Caki2 (cell line): ENCODE measurements at places on chromosomes 2 and 18. TPM values are rescaled to one million over a fixed set of nuclear protein-coding genes. Genes with fewer than 3 reads are reported as not detected.

The SCN2A gene
- total RNA-seq, result 0.14 TPM in 1 of 2 replicates, not detected in the other

DNA sequence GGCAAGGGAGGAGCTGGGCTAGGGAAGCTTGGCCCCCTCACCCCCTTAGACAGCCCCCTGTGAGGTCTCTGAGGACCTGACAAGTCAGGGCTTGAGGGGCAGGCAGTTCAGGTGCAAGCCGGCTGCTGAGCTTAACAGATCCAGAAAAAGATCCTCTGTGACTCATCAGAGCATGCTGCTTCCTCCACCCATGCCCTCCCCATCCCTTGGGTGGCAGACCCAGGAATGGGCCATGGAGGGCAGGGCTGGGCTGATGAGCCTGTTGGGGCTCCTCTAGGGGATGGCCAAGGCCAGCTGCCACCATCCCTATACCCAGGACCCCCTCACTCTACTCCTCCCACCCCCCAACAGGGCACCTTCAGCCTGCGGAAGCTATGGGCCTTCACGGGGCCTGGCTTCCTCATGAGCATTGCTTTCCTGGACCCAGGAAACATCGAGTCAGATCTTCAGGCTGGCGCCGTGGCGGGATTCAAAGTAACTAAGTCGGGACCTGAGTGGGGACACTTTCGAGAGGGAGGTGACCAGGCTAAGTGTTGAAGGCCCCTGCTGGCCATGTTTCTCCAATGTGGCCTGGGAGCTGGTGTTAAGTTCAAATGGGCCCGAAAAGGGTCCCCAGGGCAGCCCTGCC, 1.9 kb downstream of the SLC11A1 start:
- no peak for DNase-seq

DNA sequence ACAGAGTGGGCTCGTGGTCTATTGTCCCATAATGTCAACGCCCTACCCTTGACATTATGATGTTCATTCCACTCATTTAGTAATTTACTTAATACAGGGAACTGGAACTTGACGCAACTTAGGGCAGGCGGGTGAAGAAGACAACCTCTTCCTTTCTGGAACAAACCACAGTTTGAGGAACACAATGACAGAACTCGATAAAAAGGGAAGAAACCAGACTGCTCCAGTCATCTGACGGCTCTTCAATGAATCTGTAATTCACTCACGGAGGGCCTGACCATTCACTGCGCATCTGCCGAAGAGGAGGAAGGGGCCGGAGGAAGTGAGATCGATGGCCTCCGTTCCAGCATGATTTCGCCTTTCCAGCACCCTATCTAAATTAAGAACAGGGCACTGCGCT, 83.2 kb downstream of the BCL2 start:
- no peak for DNase-seq

- DNase-seq, result no peak
Measured at GRCh38 chr18:63168287-63168686, 151.3 kb downstream of the BCL2 start.

- peak; percentile 8 for DNase-seq
Measured at GRCh38 chr2:110748489-110748867, 16.1 kb downstream of the ACOXL start.

DNA sequence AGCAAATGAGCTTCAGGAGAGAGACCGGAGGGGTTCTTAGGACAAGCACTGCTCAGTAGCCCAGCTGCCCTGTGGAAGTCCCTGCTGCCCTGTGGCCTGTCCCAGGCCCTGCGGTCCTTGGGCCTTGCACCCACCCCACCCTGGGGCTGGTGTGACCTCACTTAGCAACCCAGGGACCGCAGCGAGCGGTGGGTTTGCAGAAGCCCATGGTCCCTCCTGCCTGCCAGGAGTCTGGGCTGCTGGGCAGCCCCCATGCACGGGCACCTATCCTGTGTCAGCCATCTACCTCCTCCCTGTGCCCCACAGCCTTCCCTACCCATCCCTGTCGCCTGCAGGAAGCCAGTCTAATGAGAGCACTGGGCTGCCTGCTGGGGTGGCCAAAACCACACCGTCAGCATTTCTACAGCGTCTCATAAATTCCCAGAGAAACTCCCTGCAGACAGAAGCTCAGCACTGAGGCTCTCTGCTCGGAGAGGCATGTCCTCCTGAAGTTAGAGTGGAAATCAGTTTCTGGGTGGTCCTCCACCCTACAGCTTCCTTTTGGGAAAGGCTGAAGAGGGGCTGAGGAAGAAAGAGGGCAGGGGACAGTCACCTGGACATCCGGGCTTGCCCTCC, 231.1 kb upstream of the HS6ST1 start:
- DNase-seq, result no peak

The ERFE gene
- total RNA-seq, result 39.5 and 53.4 TPM in 2 replicates

The TTC39C gene
- total RNA-seq, result 2.7 and 9.8 TPM in 2 replicates

DNA sequence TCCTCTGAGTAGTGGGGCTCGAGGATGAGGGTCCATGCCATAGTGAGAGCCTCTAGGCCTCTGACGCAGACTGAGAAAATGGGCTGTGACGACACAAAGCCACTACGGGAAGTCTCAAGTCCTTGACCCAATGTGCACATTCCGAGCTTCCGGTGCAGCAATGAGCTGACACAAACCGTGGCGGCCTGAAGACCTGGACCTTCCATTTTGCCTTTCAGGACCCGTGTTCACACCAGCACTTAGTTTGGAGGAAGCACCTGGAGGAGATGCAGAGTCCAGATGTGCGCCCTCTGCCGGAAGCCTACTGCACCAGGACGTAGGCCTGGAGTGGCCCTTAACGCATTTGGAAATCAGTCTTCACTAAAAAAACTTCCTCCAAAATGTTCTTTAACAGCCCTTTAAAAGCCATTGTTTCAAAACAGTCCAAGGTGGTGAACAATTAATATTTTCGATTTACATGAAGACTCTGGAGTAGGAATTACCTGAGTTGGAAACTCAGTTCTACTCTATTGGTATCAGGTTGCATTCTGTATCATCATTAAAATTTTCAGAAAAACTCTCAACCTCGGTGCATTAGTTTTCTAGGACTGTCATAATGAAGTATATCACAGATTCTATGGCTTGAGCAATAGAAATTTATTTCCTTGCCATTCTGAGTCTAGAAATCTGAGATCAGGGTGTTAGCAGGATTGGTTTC, 33.9 kb downstream of the BMP10 start:
- no peak for DNase-seq

DNA sequence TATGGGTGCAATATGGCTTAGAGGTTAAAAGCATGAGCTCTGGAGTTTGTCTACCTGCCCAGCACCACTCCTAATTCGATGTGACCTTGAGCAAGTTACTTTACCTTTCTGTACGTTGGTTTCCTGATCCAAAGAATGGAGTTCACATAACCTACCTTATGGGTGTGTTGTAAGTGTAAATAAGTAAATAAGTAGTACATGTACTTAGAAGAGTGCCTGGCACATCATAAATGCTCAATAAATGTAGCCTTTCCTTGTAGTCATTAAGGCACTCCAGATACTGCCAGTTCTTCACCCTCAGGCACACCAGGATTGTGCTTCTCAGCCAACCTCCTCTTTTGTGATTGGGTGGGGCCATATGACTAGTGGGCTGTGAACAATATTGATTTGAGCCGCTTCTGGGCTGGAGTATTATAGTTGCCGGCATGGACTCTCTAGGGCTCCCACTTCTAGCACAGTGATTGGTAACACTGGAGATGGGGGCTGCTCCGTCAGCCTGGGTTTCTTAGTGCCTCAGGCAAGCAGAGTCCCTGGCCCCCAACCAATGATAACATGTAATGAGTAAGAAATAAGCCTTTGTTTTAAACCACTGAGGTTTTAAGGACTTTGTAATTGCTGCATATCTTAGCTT, 101.7 kb upstream of the NOSTRIN start:
- DNase-seq, result no peak

GRCh38 chr2:217909156-217909820, 93.5 kb downstream of the TNS1 start:
- no peak for DNase-seq

DNA sequence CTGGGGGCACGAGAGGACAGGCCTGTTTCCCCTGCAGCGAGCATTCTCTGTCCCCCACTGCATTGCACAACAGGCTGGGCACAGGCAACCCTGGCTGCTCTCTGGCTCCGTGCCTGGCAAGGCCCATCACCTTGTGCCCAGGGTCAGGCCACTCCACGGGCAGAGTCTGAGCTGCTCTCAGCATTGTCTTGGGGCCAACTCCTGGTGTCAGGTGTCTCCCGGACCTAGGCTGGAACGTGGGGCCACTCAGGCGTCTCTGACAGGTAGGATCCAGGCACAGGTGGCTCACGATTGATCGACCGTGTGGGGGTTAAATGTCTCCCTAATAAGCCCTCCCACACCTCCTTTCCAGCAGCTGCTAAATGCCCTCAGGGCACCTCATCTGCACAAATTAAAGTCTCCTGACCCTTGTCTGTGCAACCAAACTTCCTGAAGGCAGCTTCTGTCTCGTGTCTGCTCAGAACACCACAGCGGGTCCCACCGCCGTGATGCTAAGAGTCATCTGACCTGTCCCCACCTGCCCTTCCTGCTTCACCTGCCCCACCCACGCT, 66.6 kb upstream of the GPC1 start:
- DNase-seq, result no peak

DNA sequence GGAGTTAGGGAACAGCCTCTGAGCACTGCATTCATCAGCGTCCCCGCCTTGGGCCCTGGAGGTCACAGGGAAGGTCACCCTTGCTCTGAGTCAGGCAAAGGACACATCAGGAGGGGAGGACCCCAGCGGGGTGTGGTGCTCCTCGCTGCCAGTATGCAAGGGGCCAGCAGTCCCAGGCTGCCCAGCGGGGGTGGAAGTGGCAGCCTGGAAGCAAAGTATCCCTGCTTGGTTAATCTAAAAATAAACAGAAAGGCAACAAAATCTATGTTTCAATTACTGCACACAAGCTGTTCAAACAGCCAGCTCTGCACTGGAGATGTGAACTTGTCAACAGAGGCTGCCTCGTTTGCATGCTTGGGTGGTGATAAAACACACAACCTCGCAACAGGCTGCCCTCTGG, 164.1 kb downstream of the KLHL29 start:
- no peak for DNase-seq

The CCDC102B gene
- not detected in 2 replicates for total RNA-seq

The POTEI gene
- total RNA-seq, result not detected in 2 replicates

The DSG1 gene
- not detected in 2 replicates for total RNA-seq

- DNase-seq, result peak; percentile 44
Measured at GRCh38 chr18:74499633-74500032, 3.5 kb downstream of the CNDP2 start.

DNA sequence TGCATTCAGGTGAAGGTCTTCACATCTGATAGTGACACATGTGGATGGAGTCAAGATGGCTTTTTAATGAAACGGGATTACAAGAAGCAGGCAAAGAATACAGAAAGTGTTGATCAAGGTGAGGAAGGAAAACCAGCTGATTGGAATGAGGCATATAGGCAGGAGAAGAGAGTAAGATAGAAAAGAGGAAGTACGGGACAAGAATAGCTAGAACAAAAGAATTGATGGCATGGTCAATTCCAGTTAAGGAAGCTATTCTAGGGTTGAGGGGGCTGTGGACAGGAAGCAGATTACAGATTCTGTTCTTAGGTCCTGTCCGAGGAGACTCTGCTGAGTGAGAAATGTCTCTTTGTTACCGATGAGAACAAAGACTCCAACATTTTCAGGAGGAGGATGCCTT, 13.2 kb upstream of the NCK2 start:
- no peak for DNase-seq

- DNase-seq, result no peak
Measured at GRCh38 chr18:78378983-78379382, 600.6 kb upstream of the SALL3 start.

The PHOSPHO2 gene
- 7.5 and 10.8 TPM in 2 replicates for total RNA-seq

DNA sequence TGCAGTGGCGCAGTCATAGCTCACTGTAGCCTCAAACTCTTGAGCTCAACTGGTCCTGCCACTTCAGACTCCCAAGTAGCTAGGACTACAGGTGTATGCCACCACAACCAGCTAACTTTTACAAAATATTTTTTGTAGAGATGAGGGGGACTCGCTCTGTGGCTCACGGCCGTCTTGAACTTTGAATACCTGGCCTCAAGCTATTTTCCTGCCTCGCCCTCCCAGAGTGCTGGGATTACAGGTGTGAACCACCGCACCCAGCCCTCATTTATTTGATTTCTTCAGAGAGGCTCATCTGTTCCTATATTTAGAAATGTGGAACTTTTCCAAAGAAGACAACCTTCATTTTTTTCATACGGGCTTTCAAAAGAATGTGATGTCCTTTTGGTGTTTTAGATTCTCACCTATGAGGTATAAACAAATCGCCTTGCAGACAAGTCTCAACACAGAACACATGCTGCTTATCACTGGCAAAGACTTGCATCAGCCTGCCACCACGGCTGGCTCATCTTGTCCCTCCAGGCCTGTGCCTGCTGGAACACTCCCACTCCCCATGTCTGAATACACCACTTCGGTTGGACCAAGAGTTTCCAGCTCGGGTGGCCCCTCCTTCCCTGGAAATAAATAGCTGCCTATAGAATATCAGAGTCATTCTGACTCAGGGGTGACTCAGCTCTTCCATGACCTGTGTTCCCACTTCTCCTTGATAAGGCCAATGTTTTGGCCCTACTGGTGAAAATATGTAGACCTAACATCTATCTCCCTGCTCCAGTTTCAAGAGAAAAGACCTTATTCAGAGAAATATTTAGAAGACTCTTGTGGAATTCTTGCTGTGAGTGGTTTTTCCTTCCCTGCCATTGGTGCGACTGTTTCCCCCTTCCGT, 202.6 kb downstream of the TGIF1 start:
- DNase-seq, result peak; percentile 99

- no peak for DNase-seq
Measured at GRCh38 chr18:598124-598589, 1.4 kb downstream of the CLUL1 start.

DNA sequence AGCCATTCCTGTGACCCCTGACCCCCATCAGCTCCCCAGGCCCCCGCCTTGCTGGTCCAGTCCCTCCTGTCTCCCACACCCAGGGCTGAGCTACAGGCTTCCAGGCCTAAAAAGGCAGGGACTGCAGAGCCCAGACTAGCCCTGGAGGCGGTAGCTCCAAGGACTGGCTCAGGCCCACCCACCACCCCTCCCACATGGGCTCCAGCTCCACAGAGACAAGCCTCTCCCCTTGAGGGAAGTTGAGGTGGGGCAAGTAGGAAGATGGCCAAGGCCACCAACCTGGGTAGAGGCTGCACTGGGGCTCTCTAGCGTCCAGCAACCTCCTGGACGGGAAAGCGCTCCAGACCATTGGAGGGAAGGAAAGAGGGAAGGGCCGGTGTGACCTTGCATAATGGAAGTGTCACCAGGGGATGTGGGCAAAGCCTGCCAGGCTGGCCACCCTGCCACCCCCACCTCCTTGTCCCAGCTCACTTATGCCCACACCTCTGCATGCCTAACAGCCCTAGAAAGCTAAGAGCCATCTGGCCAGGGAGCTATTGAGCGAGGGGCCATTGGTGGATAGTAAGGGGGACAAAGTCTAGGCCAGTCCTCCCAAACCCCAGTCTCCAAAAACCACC, 63.1 kb downstream of the TNS1 start:
- DNase-seq, result no peak

The DLX1 gene
- total RNA-seq, result 3.2 and 9.6 TPM in 2 replicates

The DSEL gene
- 0.74 and 1.3 TPM in 2 replicates for total RNA-seq

GRCh38 chr2:191885650-191886049, 38.8 kb upstream of the CAVIN2 start:
- DNase-seq, result no peak

GRCh38 chr2:65299246-65299645, 71.6 kb downstream of the ACTR2 start:
- peak; percentile 42 for DNase-seq
